ENCODE measurements at places on chromosomes 1 and 21. TPM values are rescaled to one million over a fixed set of nuclear protein-coding genes. Genes with fewer than 3 reads are reported as not detected.
A peak's percentile ranks its signal among the peaks of the same experiment; 100 is the strongest.

GRCh38 chr1:231808990-231809389, 182.4 kb downstream of the DISC1 start:
- no peak overlapping the region for H3K27ac ChIP-seq
- H3K36me3 ChIP-seq = no peaks in the 10 kb centered on the region
- no peak for DNase-seq
- no peaks in the 10 kb centered on the region for H3K27me3 ChIP-seq
- H3K4me3 ChIP-seq = no peak overlapping the region

- no peaks in the 10 kb centered on the region for H3K36me3 ChIP-seq
- H3K27ac ChIP-seq = peak overlapping the region; percentile 98
- H3K4me1 ChIP-seq = peaks cover 30% of the 10 kb centered on the region
- DNase-seq = no peak
- H3K4me3 ChIP-seq = no peak overlapping the region
Observed at GRCh38 chr1:109815809-109816174, 52.1 kb upstream of the EPS8L3 start.

DNA sequence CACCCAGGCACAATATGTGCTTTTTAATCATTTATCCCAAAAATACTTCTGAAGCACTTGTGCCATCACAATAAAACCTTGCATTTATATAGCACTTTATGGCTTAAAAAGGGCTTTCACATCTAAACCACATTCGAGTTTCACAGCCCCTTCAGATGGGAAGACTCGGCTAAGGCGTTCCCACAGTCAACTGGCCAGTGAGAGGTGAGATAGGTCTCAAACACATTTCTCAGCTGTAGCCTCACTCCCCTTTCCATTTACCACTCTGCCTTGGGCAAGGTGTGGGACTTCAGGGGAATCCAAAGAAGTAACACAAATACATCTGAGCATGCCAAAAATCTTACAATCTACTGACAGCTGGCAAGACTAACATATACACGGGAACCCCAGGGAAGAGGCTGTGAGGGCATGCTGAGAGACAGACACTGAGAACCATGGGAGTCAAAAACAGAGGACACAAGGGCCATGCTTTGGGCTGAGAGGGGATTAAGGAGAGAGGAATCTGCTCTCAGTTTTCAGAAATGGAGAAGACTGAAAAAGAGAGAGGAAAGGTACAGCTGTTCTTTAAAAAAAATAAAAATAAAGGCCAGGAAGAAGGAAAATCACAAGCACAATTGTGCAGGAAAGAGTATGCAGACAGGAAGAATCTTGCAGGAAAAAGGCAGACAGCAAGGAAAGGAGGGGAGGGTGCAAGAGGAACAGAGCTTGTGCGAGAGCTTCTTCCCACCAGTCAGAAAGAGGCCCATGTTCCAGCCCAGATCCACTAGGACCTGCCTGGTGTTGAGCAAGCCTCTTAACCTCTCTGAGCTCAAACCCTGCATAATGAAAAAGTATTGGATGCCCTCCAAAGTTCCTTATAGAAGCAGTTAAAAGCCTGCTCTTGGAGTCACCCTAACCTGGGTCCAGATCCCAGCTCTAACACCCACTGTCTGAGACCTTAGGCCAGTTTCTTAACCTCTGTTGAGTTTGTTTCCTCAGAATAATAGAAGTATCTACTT, 73.5 kb downstream of the JAK1 start:
- DNase-seq = no peak
- H3K27me3 ChIP-seq = no peaks in the 10 kb centered on the region
- H3K36me3 ChIP-seq = no peaks in the 10 kb centered on the region
- peaks cover 79% of the 10 kb centered on the region for H3K4me1 ChIP-seq
- H3K4me3 ChIP-seq = no peak overlapping the region

- DNase-seq = no peak
- H3K27ac ChIP-seq = no peak overlapping the region
- peaks cover 16% of the 10 kb centered on the region for H3K27me3 ChIP-seq
Observed at GRCh38 chr1:33599516-33600115, 127.2 kb downstream of the ZSCAN20 start.

DNA sequence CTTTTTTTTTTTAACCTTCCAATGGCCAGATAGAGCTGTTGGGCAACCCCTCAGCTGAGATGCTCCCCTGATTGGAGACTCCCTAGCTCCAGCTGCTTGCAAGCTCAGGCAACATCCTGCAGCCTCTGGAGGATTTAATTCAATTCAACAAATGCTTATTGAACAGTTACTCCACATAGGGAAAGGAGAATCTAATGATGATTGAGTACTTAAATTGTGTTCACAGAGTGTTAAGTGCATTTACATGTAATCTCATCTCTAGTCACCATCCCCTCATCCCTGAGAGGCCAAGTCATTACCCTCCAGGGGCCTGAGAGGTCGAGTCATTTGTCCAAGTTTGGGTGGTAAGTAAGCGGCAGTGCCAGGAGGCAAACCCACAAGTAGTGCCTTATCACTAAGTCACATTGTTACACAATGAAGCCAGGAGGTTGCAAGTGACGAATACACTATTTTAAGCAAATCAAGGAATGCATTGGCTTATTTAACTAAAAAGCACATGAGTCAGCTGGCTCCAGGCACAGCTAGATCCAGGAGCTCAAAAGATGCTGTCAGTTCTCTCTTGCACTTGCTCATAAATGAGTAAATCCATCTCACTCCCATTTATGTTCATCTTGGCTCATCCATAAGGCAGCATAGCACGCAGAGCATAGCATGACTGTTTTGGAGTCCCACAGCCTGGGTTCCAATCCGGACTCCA, 64.3 kb downstream of the OPTC start:
- no peak overlapping the region for H3K4me3 ChIP-seq
- DNase-seq = peak; percentile 81
- no peaks in the 10 kb centered on the region for H3K36me3 ChIP-seq
- no peak overlapping the region for H3K27ac ChIP-seq
- H3K27me3 ChIP-seq = no peaks in the 10 kb centered on the region

DNA sequence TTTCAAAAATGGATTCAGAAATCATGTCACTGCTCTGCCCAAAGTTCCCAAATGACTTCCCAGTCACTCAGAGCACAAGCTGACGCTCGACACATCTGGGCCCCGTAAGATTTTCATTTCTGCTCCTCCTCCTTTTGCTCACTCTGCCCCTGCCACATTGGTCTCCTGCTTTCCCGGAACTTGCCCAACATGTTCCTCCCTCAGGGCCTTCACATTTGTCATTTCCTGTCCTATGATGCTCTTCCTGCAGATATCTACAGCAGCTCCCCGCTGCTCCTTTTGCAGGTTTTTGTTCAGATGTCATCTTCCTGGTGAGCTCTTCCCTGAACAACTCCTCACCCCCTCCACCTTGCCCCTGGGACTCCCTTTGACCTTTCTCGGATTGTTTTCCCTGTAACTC, 58.5 kb upstream of the IVNS1ABP start:
- no peak overlapping the region for H3K27ac ChIP-seq
- no peak for DNase-seq
- no peak overlapping the region for H3K4me3 ChIP-seq
- no peaks in the 10 kb centered on the region for H3K27me3 ChIP-seq
- H3K36me3 ChIP-seq = no peaks in the 10 kb centered on the region

DNA sequence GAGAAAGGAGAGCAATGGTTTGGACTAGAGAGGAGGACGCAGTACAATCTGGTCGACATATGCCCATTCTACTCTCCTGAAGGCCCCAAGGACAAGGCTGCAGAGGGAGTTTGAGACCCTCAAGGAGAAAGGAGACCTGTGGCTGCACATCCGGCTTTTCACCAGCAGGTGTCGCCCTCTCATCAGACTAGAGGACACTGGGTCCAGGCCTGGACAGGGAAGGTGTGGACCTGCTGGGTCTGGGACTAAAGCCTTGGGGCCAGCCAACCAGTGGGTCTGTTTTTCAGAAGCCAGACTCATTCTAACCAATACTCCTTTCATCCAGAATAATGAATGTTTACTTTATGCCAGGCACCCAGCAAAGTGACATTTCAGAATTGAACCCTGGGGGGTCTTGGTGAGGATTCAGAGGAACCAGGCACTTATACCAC, 5.0 kb downstream of the SRARP start:
- no peak overlapping the region for H3K27ac ChIP-seq
- no peaks in the 10 kb centered on the region for H3K36me3 ChIP-seq
- H3K27me3 ChIP-seq = no peaks in the 10 kb centered on the region

DNA sequence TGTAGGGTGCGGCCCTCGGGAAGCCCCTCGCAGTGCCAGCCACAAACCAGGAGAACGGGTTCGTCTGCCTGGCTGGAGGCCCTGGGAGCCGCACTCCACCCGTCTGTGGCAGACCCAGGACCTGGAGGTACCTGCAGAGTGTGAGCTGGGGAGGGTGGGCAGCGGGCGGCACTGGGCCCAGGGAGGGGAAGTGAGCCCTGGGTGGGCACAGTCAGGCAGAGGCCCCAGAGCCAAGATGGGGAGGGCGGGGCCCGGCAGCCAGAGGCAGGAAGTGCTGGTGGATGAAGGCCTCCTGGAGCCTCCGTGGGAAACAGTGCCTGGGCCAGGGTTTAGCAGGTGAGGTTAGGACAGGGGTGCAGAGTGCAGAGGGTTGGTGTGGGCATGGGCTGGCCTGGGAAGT, 4.0 kb upstream of the PEX10 start:
- H3K4me1 ChIP-seq = peaks cover 33% of the 10 kb centered on the region
- no peak for DNase-seq
- H3K27me3 ChIP-seq = no peaks in the 10 kb centered on the region

DNA sequence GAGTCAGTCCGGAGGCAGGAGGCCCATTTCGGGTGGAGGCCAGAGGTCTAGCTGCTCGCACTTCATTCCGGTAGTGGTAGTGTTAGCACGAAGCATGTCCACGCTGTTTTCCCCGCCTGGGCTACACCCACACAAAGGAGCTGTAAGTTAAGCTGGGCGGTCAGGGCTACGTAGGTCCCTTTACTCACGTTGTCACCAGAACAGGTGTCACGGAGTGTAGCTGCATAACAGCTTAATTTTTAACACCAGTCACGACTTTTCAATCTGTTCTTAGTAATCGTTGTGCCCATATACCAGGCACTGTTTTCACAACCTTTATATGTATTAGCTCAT, 15.6 kb downstream of the HLX start:
- DNase-seq = no peak
- no peaks in the 10 kb centered on the region for H3K4me1 ChIP-seq
- H3K27ac ChIP-seq = no peak overlapping the region
- no peaks in the 10 kb centered on the region for H3K36me3 ChIP-seq
- no peak overlapping the region for H3K4me3 ChIP-seq

DNA sequence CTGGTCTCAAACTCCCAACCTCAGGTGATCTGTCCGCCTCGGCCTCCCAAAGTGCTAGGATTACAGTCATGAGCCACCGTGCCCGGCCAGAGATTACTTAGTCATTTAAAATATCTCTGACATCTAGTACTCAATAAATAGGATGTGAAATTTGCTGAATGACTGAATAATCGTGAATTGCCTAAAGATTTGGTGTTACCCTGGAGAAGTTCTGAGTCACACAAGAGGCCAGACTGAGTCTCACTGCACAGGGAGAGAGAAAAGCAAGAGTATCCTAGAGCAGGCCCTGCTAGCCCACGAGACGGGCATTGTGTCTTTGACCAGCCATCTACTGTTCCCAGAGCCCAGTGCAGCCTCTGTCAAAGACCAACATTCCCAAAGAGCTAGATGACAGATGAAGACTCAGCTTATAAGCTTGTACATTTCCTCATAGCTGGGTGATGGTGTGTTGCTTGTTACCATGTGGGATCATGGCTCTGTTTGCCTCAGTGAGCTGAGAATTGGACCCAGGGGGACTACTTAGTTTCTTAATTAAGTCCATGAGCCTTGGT, 5.6 kb upstream of the EIF4G3 start:
- H3K4me1 ChIP-seq = no peaks in the 10 kb centered on the region
- no peaks in the 10 kb centered on the region for H3K36me3 ChIP-seq
- H3K27ac ChIP-seq = no peak overlapping the region
- no peak overlapping the region for H3K4me3 ChIP-seq
- no peak for DNase-seq

DNA sequence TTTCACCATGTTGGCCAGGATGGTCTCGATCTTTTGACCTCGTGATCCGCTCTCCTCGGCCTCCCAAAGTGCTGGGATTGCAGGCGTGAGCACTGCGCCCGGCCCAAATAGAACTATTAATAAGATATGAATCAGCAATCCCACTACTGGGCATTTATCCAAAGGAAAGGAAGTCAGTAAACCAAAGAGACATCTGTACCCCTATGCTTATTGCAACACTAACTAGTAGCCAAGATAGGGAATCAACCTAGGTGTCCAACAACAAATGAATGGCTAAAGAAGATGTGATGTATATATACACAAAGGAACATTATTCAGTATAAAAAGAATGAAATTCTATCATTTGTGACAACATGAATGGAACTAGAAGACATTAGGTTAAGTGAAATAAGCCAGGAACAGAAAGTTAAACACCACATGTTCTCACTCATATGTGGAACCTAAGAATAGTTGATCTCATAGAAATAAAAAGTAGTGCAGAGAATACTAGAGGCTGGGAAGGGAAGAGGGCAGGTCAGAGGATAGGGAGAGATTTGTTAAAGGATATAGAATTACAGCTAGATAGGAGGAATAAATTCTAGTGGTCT, 48.8 kb downstream of the XPR1 start:
- no peaks in the 10 kb centered on the region for H3K4me1 ChIP-seq
- H3K27me3 ChIP-seq = no peaks in the 10 kb centered on the region
- H3K27ac ChIP-seq = no peak overlapping the region
- no peak overlapping the region for H3K4me3 ChIP-seq
- no peaks in the 10 kb centered on the region for H3K36me3 ChIP-seq

DNA sequence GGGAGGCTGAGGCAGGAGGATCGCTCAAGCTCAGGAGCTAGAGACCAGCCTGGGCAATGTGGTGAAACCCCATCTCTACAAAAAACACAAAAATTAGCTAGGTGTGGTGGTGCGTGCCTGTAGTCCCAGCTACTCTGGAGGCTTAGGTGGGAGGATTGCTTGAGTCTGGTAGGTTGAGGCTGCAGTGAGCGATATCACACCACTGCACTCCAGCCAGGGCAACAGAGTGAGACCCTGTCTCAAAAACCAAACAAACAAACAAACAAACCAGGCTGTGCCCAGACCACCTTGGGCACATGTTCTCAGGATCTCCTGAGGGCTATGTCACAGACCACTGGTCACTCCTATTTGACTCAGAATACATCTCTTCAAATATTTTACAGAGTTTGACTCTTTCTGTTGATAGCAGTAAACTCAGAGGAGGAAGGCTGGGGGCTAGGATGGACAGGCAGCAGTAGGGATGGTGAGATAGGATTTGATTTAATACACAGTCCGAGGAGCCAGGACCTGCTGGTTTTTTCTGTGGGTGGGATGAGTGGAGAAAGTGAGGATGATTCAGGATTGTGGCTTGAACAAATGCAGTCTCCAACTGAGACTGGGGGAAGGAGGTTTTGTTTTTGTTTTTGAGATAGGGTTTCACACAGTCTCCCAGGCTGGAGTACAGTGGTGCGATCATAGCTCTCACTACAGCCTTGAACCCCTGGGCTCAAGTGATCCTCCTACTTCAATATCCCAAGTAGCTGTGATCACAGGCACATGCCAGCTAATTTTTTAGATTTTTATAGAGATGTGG, 46.5 kb downstream of the OLFML3 start:
- no peaks in the 10 kb centered on the region for H3K4me1 ChIP-seq
- no peak for DNase-seq
- H3K27me3 ChIP-seq = no peaks in the 10 kb centered on the region
- no peak overlapping the region for H3K27ac ChIP-seq

GRCh38 chr1:7457811-7458210, 313.3 kb upstream of the VAMP3 start:
- no peak overlapping the region for H3K4me3 ChIP-seq
- no peak overlapping the region for H3K27ac ChIP-seq
- no peaks in the 10 kb centered on the region for H3K36me3 ChIP-seq
- H3K27me3 ChIP-seq = no peaks in the 10 kb centered on the region
- no peak for DNase-seq

AADACL4 gene
- not detected for total RNA-seq

PLEKHN1 gene
- 9.8 TPM for total RNA-seq

FAM43B gene
- total RNA-seq = 3.0 TPM

KRTAP6-3 gene
- not detected for total RNA-seq

MAN1C1 gene
- total RNA-seq = 1.5 TPM
